Activated CD4-positive, alpha-beta T cell treated with anti-CD3 and anti-CD28 coated beads, Interleukin-2, amount 50 U/mL, for 1 hour (primary cell): ENCODE measurements at places on chromosomes 1 and 21.

- DNase-seq: no peak
Observed at GRCh38 chr1:176925223-176925622, 239.3 kb downstream of the ASTN1 start.

DNA sequence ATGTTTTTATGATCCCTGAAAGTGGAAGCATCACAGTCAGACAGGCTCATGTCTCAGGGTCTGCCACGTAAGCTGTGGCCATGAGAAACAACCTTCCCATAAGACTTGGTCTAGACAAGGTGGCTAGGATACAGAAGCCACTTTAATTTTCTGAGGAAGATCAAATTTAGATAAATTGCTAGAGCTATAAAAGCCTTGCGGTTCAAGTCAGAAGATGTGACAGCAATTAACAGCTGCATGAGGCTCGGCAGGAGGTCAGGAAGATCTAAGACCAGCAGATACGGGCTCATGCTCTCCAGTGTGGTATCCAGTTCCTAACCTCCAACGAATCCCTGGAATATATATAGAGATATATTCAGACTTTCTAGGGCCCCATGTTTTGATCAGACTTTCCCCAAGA is 577.1 kb downstream of the PLPP3 start:
- no peak for DNase-seq

GRCh38 chr1:230548357-230548756 is 93.9 kb upstream of the COG2 start:
- DNase-seq: no peak

DNA sequence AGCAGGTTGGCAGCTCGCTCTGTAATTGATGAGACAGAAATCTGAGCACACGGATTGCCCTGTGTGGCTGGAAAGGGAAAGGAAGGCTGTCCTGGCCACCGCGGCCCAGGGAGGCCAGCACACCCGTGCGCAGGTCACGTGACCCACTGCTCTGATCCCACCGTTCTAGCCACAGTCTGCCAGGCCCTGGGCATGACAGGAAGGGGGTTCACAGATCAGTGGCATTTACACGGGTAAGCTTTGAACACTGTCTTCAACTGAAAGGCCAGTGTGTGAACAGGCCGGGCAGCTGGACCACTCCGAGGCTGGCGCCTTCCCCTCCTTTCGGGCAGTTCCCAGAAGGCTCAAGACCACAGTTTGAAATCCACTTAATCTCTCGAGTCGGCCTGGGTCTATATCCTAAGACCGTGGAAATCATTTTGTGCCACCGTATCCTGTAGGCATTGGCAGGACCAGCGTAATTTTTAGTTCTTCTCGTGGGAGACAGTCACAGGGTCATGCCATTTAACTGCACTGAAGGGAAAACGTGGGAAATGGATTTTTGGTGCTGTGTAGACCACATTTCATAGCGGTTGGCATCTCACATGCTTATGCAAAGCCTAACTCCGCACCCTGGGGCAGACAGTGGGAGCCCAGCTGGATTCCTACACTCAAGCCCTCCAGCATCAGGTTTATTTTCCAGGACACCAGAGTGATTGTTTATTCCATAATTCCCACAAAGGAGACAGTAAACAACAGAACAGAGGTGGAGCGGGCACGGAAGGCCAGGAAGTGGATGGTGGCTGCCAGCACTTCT is 3.1 kb upstream of the ADARB1 start:
- DNase-seq: no peak

- DNase-seq: no peak
Observed at GRCh38 chr21:37372951-37373350, 6.4 kb downstream of the DYRK1A start.

DNA sequence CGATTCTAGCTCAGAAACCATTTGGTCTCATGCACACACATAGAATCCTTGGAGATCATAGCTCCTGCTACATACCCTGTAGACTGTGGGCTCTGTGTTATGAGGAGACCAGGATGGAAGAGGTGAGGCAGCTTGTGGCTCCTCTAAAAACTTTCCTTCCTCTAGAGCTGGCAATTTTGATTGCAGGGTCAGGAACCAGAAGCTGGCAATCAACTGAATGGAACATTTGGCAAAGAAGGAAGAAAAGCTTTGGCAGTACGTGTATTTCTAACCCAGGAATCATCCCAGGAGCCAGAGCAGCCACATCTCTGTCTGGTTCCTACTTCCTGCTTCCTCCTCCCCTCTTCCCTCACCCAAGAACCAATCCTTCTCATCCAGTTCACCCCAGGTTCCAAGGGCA is 15.7 kb downstream of the PIK3C2B start:
- DNase-seq: no peak

DNA sequence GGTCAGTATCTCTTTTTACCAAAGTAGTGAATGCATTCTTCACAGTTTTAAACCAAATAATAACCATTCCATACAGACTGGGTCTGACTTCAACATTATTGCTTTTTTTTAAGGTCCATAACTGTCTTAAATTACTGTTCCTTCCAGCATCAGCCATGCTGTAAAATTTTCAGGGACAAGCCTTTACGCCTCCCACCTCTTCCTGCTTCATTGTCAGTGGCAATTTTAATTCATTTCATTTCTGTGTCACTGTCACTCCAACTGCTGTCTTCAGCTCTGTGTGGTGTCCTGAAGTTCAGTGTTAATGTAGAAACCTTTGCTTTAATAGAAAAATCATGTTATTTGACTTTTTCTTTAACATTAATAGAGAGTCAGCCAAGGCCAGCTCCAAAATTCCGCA is 365.6 kb upstream of the PTBP2 start:
- no peak for DNase-seq

GRCh38 chr1:75643460-75643859 is 32.5 kb upstream of the SLC44A5 start:
- DNase-seq: no peak

DNA sequence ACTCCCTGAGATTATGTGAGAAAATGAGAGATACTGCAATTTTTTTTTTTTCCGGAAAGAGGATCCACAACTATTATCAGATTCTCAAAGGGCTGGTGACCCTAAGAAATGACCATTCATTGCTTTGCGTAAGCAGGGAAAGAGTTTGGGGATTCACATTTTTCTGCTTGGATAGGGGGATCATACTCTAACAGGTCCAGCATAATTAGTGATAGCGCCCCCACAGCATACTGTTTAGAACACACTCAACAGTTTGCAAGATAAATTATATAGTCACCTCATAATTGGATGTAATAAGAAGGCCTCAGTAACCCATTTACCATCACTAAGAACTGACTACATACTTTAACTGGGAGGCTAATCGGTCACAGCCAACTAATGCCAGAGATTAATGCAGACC is 1.9 kb downstream of the CCT3 start:
- DNase-seq: no peak

- DNase-seq: peak; percentile 30
Observed at GRCh38 chr1:16032388-16033102, 10.7 kb downstream of the CLCNKA start.

GRCh38 chr1:23809751-23810171 is 9.2 kb upstream of the GALE start:
- DNase-seq: peak; percentile 82

- no peak for DNase-seq
Observed at GRCh38 chr21:45064618-45065399, 9.6 kb upstream of the ADARB1 start.

- DNase-seq: no peak
Observed at GRCh38 chr1:26181586-26182382, 4.5 kb downstream of the CNKSR1 start.

GRCh38 chr1:77709727-77710126 is 27.3 kb upstream of the ZZZ3 start:
- DNase-seq: no peak

- no peak for DNase-seq
Observed at GRCh38 chr1:245052258-245052657, 102.5 kb upstream of the KIF26B start.

GRCh38 chr1:216815260-216816131 is 92.3 kb upstream of the ESRRG start:
- no peak for DNase-seq

- no peak for DNase-seq
Observed at GRCh38 chr1:180522213-180522515, 19.8 kb upstream of the ACBD6 start.

DNA sequence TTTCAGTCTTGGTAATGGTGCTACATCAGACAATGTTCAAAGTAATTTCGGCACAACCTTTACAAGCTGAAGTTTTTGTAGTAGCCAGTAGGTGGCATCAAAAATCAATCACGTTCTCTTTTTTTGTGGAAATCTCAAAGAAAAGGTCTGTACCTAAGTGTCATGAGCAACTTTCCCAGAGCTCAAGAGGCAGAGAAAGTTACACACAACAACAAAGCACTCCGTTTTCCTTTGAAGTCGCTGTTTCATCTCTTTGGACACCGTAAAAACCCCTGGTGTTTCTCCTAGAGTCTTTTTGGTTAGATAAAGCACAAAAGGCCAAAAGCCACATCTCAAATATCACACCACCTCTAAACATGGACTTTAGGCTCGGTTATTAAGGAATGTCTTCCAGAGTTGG is 131.6 kb downstream of the LHX8 start:
- DNase-seq: no peak

GRCh38 chr1:73104749-73105148 is 822.4 kb upstream of the NEGR1 start:
- no peak for DNase-seq

- DNase-seq: no peak
Observed at GRCh38 chr1:243628476-243628907, 221.6 kb downstream of the AKT3 start.

DNA sequence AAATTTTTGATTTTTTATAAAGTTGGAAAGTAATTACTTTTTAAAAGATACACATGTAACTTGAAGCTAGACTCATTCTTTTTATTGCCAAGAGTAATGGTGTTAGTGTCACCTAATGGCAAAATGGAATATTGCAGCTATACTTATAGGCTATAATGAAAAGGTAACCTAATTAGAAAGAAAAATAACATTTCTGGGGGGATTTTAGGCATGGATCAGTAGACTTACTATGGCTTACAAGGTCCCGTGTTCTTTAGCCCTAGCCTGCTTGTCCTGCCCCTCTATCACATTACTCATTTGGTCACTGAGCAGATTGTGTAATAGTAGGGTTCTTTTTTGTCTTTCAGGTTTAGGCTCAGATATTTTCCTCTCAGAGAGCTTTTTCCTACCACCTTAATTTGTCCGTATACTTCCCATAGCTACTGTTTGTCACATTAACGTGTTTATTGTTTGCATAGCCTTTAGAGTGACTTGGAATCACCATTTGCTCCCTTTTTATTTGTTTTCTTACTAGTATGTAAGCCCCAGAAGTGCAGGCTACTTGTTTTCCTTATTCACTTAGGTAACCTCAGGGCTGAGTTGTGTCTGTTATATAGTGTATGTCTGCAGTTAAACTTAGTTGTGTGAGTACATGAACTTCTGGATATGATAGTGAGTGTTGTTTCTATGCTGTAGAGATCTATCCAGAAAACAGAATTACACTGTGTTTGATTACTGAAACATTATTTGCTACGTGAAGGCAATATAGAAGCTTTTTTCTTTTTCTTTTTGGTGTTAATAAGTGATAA is 58.7 kb downstream of the RABGAP1L start:
- no peak for DNase-seq

DNA sequence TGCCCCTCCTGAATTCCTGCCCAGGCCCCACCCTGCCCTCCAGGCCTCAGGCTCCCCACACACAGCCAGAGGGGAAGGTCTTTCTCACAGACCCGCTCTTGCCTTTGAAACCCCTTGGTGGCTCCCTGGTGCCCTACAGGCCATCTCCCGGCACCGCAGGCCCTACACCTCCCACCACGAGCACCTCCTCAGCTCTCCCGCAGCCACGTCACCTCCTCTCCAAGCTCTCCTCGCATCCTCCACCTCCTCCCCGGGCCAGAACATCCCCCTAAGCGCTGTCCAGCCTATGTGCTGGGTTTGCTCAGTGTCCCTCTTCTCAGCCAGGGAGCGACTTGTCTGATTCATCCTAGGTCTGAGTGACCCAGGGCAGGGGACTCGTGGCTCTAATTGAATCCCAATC is 66.4 kb downstream of the DMRTB1 start:
- DNase-seq: no peak

GRCh38 chr1:31683997-31684396 is 19.8 kb downstream of the COL16A1 start:
- DNase-seq: no peak

- no peak for DNase-seq
Observed at GRCh38 chr1:26686795-26687194, 9.0 kb upstream of the ARID1A start.
